ENCODE measurements at places on chromosomes 11 and 22. TPM values are rescaled to one million over a fixed set of nuclear protein-coding genes. Genes with fewer than 3 reads are reported as not detected.

- peak overlapping the region; percentile 87 for H3K27ac ChIP-seq
- peak; percentile 34 for DNase-seq
- H3K36me3 ChIP-seq = peaks cover 94% of the 10 kb centered on the region
Observed at GRCh38 chr22:37233751-37234631, 10.1 kb downstream of the RAC2 start.

DNA sequence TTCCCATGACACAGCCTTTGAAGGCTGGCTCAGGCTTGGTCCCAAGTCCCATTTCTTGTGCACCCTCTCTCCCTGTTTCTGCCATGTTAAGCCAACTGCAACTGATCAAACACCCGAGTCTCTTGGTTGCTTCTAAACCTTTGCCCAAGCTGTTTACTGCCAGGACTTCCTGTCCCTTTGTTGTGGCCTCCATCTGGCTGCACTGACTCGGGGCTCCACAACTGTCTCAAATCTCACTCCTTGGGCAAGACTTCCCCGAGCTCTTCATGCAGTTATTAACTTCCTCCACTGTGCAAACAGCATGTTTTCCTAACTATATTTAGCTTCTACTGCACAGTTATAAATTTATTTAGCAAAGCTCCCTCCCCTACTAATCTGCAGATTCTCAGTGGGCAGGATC lies 4.3 kb downstream of the VPREB1 start:
- peaks cover 29% of the 10 kb centered on the region for H3K4me1 ChIP-seq
- no peaks in the 10 kb centered on the region for H3K27me3 ChIP-seq
- H3K4me3 ChIP-seq = peak overlapping the region; percentile 20
- H3K36me3 ChIP-seq = no peaks in the 10 kb centered on the region
- DNase-seq = peak; percentile 61

GRCh38 chr11:94125407-94126115 lies 3.1 kb upstream of the PANX1 start:
- no peak for DNase-seq
- H3K36me3 ChIP-seq = no peaks in the 10 kb centered on the region
- peaks cover 15% of the 10 kb centered on the region for H3K4me1 ChIP-seq
- no peaks in the 10 kb centered on the region for H3K27me3 ChIP-seq
- no peak overlapping the region for H3K4me3 ChIP-seq
- no peak overlapping the region for H3K27ac ChIP-seq

GRCh38 chr22:48811885-48812284 lies 1015.8 kb downstream of the BRD1 start:
- no peak overlapping the region for H3K4me3 ChIP-seq
- H3K36me3 ChIP-seq = no peaks in the 10 kb centered on the region
- DNase-seq = no peak
- no peak overlapping the region for H3K27ac ChIP-seq

DNA sequence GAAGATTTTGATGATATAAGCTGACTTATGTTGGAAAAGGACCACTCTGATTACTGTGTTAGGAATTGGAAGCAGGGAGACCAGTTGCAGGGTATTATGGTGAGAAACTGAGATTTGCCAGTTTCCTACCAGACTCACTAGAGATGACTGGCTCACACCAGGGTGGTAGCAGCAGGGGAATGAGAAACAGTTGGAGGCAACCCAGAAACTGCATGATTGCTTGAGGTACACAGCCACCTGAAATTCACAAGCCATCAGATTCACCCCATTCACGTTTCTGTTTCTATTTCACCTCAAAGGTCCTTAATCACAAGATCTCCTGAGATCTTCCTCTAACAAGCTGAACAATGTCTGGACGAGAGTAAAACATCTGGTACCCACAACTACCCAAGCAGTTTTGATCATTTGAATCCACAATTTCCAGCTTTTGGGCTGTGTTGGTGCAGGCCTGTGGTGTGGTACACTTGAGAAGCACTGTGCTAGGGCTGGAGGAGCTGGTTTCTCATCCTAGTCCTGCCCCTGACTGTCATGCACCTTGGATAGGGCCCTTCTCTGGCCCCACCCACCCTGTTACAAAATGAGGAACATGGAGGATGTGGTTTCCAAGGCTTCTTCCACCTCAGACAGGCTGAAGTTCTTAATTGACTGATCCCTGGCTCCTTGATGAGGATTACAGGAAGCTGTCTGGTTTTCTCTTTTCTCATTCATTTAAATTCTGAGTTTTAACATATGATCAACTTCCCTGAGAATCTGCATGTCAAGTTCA lies 233.4 kb downstream of the INSC start:
- no peaks in the 10 kb centered on the region for H3K27me3 ChIP-seq
- no peaks in the 10 kb centered on the region for H3K36me3 ChIP-seq
- H3K27ac ChIP-seq = no peak overlapping the region
- H3K4me3 ChIP-seq = no peak overlapping the region
- H3K4me1 ChIP-seq = no peaks in the 10 kb centered on the region

GRCh38 chr11:59196777-59197176 lies 15.9 kb downstream of the MPEG1 start:
- no peak for DNase-seq
- H3K27ac ChIP-seq = no peak overlapping the region
- H3K4me1 ChIP-seq = no peaks in the 10 kb centered on the region
- no peak overlapping the region for H3K4me3 ChIP-seq

DNA sequence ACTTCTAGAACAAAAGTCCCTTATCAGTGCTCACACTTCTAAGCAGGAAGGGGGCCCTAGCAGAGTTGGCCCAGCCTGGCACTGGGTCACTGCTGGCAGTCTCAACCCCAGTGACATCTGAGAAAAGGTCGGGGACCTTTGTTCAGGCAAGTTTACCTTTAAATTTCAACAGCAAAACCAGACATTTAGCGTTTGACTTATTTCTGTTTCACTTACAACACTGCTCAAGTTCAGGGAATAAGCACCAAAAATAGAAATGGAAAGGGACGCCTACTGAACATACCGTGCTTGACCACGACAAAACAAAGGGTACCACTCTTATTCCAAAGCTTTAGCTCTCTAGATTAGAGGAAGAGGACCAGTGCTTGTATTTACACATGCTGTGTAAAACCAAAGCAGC lies 26.2 kb downstream of the PITPNB start:
- no peak overlapping the region for H3K4me3 ChIP-seq
- no peak overlapping the region for H3K27ac ChIP-seq
- DNase-seq = no peak
- H3K36me3 ChIP-seq = peaks cover 59% of the 10 kb centered on the region
- H3K27me3 ChIP-seq = no peaks in the 10 kb centered on the region

DNA sequence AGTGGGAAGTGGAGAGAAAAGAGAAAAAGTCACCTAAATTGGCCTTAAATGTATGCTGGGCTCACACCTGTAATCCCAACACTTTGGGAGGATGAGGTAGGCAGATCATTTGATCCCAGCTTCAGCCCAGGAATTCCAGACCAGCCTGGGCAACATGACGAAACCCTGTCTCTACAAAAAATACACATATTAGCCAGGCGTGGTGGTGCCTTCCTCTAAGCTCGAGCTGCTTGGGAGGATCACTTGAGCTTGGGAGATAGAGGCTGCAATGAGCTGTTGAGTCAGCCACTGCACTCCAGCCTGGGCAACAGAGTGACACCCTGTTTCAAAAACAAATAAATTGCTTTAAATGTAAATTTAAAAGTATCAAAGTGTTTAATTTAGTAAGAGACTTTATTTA lies 3.9 kb downstream of the CBL start:
- DNase-seq = no peak
- no peak overlapping the region for H3K4me3 ChIP-seq
- H3K4me1 ChIP-seq = peaks cover 23% of the 10 kb centered on the region
- peaks cover 17% of the 10 kb centered on the region for H3K36me3 ChIP-seq
- no peak overlapping the region for H3K27ac ChIP-seq
- no peaks in the 10 kb centered on the region for H3K27me3 ChIP-seq

DNA sequence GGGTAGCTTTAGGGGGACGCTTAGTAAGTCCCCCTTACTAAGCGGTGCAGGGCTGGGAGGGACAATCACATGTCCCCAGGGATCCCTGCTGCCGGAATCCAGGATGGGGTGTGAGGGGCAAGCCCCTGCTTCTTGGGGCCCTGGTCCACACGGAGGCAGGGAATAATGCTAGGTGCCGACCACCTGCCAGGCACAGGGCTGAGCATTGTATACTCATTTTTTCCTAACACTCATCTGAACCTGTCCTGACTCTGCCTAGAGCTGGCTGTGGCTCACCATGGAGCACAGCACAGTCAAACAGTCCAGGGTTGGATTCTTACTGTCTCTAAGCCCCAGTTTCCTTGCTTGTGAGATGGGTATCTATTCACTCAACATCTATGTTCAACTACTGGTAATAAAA lies 1.4 kb upstream of the LTBP3 start:
- H3K27ac ChIP-seq = peak overlapping the region; percentile 14
- DNase-seq = no peak
- peak overlapping the region; percentile 36 for H3K4me3 ChIP-seq
- peaks cover 55% of the 10 kb centered on the region for H3K4me1 ChIP-seq
- no peaks in the 10 kb centered on the region for H3K36me3 ChIP-seq

DNA sequence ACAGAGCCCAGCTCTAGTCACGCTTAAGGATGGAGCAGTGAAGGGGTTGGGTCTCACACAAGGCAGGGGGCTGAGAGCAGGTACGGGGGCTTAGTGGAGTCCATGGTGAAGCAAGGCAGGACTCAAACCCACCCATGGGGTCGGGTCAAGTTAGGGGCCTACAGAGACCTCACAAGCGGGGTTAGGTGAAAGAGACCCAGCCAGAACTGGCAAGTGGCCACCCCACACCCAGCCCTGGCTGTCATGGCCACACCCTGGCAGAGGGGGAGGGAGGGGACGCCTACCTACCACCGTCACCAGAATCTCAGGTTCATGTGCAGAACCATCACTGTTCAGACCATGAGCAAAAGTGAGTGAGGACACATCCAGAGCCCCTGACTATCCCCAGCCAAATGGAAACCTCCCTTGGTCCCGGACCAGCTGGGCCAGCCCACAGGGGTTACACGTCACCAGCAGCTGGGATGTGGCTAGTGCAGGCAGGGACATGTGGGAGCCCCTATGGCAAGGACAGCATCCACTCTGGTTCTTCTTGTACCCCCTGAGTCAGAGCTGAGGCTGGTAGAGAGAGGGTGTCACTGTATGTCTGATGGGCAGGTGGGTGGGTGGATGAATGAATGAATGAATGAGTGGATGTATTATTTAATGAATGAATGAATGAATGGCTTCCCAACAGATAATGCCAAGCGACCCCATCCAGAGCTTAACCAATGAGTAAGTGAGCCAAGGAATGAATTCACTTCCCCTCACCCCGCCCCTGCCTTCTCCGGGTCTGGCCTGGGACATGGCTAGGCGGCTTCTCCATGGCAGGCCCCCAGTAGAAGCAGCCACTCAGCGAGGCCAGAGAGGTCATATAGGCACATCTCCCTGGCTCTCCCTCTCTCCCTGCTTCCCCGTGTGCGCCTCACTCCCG lies 681.6 kb downstream of the TBC1D22A start:
- H3K4me3 ChIP-seq = no peak overlapping the region
- H3K27me3 ChIP-seq = no peaks in the 10 kb centered on the region
- no peak overlapping the region for H3K27ac ChIP-seq
- H3K4me1 ChIP-seq = no peaks in the 10 kb centered on the region
- DNase-seq = no peak

BLID gene
- total RNA-seq = not detected

- peak overlapping the region; percentile 44 for H3K4me3 ChIP-seq
- H3K27me3 ChIP-seq = peaks cover 27% of the 10 kb centered on the region
- DNase-seq = no peak
Observed at GRCh38 chr22:18110954-18111758, 547 bp downstream of the TUBA8 start.

Data from activated CD8-positive, alpha-beta T cell treated with anti-CD3 and anti-CD28 coated beads, Interleukin-2, amount 10 ng/mL, durations not matched to agents 7 days and 5 days (primary cell).